Sciatic nerve (tissue), 2 donors: ENCODE measurements at places on chromosomes 13 and 19. TPM values are rescaled to one million over a fixed set of nuclear protein-coding genes. Genes with fewer than 3 reads are reported as not detected.

The PODNL1 gene
- 17.8 TPM for total RNA-seq

The MYH14 gene
- total RNA-seq: 48.7 TPM

The RELB gene
- 27.4 TPM for total RNA-seq

The RNF113B gene
- total RNA-seq: not detected

The ADPRHL1 gene
- 14.5 TPM for total RNA-seq

The DACH1 gene
- 4.9 TPM for total RNA-seq

The NLRP7 gene
- not detected for total RNA-seq

The PDX1 gene
- not detected for total RNA-seq

The LILRB1 gene
- 10.7 TPM for total RNA-seq

The CYP2F1 gene
- not detected for total RNA-seq

The KLK4 gene
- 1.1 TPM for total RNA-seq

The KCNRG gene
- 0.45 TPM for total RNA-seq

The CACNA1A gene
- 37.4 TPM for total RNA-seq

The CD33 gene
- 10.7 TPM for total RNA-seq
